ENCODE measurements at places on chromosomes 7 and 10.

GRCh38 chr10:78768041-78768835 is 300.5 kb upstream of the ZMIZ1 start:
- DNase-seq: no peak

- no peak for DNase-seq
Observed at GRCh38 chr7:96401200-96401599, 79.3 kb upstream of the SLC25A13 start.

- no peak for DNase-seq
Observed at GRCh38 chr10:72779874-72780273, 87.9 kb downstream of the MCU start.

GRCh38 chr7:138954545-138955475 is 26.4 kb downstream of the KIAA1549 start:
- no peak for DNase-seq

- no peak for DNase-seq
Observed at GRCh38 chr10:6928586-6928985, 348.5 kb upstream of the PRKCQ start.

DNA sequence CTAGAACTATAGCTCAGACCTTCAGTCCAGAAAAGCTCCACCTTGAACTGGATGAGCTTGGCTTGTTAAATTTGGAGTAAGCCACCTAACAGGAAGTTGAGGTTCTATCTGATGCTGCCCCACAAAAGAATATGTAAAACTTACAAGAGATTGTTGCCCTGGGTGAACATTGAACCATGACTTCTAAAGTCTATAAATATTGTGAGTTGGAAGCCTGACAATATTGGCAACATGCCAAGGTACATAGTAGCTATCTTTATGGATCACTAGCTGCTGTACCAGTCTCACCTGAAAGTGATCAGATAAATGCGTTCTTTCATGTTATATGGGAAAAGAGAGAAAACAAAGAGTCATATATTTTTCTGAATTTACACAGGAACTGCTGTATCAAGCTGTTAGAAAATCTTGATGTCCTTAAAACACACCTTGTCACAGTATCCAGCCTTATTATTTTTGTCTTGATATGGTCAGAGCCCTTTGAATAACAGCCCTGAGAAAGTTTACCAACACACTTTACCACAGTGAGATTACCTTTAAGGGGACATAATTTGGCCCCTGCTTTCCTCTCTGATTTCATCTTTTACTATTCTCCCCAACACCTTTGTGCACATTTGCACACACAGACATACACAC is 92.0 kb downstream of the LSMEM1 start:
- no peak for DNase-seq

- DNase-seq: no peak
Observed at GRCh38 chr10:96705134-96705533, 15.2 kb downstream of the PIK3AP1 start.

GRCh38 chr10:130234171-130234965 is 98.2 kb downstream of the GLRX3 start:
- DNase-seq: no peak

- no peak for DNase-seq
Observed at GRCh38 chr7:103469095-103469948, 23.3 kb upstream of the SLC26A5 start.

- no peak for DNase-seq
Observed at GRCh38 chr7:130970196-130970595, 236.2 kb upstream of the KLF14 start.

- no peak for DNase-seq
Observed at GRCh38 chr7:135710417-135711138, 17.4 kb downstream of the SLC13A4 start.

- no peak for DNase-seq
Observed at GRCh38 chr7:18993933-18994668, 123.3 kb downstream of the TWIST1 start.

- DNase-seq: no peak
Observed at GRCh38 chr7:105245398-105246114, 143.2 kb downstream of the SRPK2 start.

DNA sequence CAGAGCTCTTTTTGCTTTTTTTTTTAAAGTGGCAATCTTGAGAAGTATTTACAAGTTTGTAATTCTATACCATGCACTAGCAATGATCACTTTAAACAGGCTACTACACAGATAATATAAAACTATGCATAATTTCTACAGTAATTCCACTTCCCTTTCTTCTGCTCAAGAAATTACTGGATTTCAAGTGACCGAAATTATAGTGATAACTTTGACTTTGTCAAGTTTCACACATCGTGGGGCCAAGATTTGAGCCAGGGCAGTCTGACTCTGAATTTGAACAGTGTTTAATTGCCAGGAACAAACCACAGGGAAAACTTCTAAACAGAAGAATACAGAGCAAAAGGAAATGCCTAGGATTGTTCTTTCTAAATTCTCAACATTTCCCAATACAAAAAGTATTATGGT is 288.3 kb upstream of the MKLN1 start:
- DNase-seq: no peak

- DNase-seq: no peak
Observed at GRCh38 chr7:36204044-36204663, 51.1 kb downstream of the EEPD1 start.

DNA sequence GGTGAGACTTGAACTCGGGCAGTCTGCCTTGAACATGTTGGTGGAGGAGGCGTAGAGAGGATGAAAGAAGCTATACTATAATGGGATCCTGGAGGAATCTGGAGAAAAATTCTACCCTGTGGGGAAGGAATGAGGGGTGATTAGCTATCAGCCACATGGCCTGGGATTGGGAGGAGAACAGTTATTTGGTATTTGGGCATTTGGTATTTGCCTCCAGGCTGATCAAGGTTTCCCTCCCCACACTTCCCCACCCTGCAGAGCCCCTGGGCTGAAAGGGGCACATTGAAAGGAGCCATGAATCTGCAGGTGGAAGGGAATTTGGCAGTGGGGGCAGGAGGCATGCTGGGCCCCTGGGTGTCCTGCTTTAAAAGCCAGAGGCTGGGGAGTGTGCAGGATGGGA is 235.3 kb downstream of the INHBA start:
- no peak for DNase-seq

DNA sequence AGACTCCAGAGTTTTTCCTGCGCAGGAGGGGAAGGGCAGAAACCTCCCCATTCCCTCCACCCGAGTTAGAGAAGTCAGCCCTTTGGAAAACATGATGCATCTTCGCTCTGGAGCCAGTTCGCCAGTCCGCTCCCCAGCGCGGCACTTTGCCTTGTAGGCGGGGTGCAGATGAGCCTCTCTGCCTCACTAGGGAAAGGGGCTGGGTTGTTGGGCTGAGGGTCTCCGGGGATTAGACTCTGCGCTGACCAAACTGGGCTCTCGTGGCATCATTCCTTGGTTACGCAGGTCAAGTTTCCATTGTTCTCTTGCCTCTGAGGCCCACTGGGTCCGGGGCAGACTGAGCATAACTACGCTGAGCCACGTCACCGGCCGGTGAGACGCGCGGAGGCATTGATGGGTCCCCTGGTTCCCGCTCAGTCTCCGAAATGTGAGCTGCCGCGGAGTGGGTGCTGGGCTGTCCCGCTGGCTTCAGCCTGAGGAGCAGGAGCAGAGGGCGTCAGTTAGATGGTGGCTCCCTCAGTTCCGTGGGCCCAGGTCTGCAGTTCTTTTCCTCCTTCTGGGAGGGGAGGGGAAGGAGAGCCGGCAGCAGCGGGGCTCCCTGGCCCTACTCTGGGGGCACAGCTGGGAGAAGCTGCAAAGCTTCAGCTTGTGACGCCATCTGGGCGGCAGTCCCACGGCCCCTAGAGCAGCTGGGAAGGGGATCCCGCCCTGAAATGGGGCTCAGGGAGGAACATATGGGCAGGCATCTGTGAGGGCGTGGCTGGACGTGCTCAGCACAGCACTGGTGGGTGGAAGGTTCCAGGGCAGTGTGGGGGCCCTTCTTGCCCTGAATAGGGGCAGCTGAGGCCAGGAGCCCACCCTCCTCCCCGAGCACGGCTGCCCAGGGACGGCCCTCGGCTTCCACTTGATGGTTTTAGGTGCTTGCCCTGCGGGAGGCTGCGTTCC is 121.3 kb upstream of the BTBD16 start:
- no peak for DNase-seq

DNA sequence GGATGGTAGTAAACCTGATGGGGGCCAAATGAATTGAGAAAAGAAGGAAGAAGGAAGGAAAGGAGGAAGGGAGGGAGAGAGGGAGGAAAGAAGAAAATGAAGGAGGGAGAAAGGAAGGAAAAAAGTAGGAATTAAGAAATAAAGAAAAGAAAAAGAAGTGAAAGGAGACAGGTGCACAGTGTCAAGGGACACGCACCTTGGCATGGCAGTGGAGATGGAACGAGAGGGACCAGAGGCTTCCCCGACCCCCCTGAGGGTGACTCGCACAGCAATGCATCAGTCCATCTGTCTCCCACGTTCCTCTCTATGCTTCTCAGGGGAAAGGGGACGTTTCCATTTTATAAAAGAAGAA is 199.6 kb downstream of the CXCL12 start:
- no peak for DNase-seq

GRCh38 chr7:125877246-125877645 is 947.6 kb upstream of the POT1 start:
- no peak for DNase-seq

DNA sequence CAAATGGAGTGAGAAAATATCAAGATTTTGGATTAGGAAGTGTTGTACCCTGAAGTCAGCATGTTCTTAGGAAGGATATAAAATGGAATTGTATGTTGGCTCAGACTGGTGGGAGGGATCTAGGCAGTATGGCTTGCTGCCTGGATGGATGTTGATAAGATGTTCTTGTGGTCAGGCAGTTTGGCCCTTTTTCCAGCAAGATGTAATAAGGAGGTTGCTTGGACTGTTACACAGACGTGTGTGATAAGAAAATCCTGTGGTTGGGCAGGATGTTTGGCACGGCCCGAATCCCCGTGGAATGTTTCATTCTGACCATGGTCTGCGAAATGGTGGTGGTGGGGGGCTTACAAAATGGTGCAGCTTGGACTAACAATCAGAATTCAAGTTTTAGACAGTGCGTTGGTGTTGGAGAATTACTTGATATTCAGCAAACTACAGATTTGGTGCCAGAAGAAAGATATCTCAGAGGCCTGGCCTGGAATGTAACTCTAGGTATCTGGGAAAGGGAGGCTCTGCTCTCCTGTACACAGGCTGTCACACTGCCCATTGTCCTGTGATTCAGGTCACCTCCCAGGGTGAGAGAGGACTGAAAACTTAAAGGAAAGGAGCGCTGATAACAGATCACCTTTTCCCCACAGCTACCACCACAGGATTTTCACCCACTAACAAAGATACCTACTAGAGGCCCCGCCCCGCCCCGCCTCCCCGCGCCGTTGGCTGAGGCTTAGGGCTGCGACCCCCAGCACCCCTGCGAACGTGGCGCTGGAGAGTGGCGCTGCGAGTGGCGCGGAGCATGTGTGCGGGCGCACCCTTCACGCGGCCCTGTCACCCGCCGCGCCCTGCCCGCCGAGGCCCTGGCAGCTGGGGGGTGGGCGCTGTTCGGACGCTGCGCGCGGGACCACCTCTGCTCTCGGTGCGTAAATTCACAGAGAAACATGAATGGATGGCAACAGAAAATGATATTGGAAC is 19.3 kb upstream of the ZNF680 start:
- no peak for DNase-seq

DNA sequence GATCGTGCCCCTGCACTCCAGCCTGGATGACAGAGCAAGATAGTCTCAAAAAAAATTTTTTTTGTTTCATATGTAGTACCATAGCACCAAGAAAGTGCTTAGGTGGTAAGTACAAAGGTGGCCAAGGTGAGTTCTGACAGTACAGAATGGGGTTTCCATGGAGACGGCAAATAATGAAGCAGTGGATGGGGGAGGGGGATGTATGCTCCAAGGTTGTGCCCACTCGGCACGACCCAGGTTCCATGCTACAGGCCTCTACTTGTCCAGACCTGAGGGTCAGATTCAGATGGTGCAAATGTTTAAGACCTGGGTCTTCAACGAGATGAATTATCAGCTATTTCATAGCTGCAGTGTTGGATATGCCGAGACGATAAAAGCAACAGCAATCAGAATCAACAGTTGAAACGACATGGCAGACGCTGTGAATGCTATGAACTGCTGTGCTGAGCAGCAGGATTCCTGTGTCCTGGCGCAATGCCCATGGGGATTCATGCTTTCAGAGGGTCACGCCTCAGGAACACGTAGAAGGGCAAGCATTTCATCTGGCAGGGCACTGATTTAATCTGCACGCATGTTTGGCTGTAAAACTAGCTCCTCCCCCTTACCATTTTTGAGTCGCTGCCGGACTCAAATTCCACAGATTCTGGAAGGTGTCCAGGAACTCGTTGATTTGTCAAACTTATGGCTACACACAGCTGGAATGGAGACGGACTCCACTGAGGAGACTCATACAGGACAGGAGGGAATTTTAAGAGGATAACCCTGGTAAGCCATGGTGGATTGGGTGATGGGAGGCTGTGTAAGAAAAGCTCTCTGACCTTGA is 256.5 kb downstream of the FRMD4A start:
- DNase-seq: no peak

DNA sequence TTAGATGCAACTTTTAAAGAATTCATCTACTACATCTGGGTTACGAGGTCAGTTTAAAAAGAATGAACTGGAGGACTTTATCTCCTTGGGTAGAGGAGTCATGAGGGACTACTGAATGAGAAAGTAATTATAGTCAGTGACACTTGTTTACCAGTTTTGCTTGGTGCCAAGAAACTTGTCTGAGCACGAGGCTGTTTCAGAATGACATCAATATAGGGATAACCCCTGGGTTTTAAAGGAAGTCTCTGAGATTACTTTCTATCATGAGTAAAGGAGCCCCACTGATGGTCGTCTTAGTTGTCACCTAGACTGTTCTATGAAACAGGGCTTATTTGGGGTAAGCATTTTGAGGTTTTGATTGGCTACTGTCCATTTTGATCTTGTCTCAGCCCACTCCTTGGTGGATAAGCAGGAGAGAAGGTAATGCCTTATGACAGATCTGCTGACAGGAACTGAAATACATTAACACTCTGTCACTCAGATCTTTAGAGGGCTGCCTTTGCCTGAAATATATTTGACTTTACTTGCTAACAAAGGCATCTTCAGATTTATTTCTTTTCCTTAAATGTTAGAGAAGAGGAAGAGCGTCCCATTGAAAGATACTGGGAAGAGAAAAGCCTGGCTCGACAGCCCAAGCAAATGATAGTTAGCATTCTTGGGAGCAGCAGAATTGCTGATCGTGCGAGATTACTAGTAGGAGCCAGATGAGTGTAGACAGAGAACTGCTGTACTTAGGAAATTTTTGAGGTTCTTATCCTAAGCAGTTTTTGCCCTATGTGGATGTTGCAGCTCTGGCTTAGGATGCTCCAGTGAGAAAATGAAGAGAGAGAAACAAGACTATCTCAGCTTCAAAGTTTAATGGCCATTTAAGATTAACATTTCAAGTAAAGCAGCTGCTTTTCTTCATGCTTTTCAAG is 299.2 kb upstream of the LRGUK start:
- DNase-seq: no peak

GRCh38 chr7:24891311-24891735 is 88.7 kb downstream of the OSBPL3 start:
- DNase-seq: no peak

GRCh38 chr7:149685455-149685854 is 87.9 kb downstream of the ZNF467 start:
- DNase-seq: no peak

- DNase-seq: no peak
Observed at GRCh38 chr10:11625019-11625735, 13.7 kb upstream of the USP6NL start.

GRCh38 chr10:19168584-19168983 is 120.0 kb downstream of the MALRD1 start:
- no peak for DNase-seq
